ENCODE measurements at places on chromosomes 3 and 15. TPM values are rescaled to one million over a fixed set of nuclear protein-coding genes. Genes with fewer than 3 reads are reported as not detected.

DAZL gene
- total RNA-seq: not detected

DNA sequence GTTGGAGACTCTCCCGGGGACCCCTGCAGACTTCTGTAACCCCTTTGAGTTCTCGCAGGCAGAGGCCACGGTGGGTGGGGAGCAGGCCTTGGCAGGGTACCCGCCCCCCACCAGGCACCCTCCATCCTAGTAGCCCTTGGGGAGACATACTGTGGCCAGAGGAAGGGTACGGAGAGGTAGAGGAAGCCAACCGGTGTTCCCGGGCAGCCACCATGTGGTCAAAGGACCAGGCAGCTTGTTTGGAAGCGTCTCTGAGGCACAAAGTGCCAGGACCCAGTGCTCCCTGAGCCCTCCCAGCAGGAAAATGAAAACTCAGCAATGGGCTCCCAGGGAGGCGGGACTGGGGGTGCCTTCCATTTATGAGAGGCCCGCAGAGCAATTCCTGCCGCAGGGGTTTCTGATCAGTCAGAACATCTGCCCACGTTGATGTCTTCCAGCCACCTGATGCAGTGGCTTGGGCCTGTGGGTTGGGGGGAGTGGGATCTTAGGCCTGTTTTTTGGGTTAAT, 53.0 kb upstream of the CGNL1 start:
- no peak for DNase-seq

DNA sequence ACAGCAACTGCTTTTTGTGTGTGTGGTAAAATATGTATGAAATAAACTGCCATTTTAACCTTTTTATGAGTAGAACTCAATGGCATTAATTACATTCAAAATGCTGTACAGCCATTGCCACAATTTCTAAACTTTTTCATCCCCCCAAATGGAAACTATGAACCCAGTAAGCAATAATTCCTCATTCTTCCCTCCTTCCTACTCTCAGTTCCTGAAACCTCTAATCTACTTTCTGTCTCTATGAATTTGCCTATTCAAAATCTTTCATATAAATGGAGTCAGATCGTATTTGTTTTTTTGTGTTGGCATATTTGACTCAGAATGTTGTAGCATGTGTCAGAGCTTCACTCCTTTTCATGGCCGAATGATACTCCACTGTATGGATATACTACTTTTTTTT, 5.3 kb upstream of the BLM start:
- no peak for DNase-seq

IQCF5 gene
- not detected for total RNA-seq

GOLGA8J gene
- not detected for total RNA-seq

GRCh38 chr3:11544412-11545181, 99.1 kb downstream of the VGLL4 start:
- peak; percentile 61 for DNase-seq

- no peak for DNase-seq
These were observed 80.8 kb downstream of the RFTN1 start for GRCh38 chr3:16432714-16433113.

All from left ventricle myocardium superior (tissue), 1 donor.